Amygdala (tissue), 56 donors: ENCODE measurements at places on chromosomes 1 and 21.
A peak's percentile ranks its signal among the peaks of the same experiment; 100 is the strongest.

- DNase-seq: no peak
Measured at GRCh38 chr1:3312898-3313575, 141.4 kb upstream of the ARHGEF16 start.

DNA sequence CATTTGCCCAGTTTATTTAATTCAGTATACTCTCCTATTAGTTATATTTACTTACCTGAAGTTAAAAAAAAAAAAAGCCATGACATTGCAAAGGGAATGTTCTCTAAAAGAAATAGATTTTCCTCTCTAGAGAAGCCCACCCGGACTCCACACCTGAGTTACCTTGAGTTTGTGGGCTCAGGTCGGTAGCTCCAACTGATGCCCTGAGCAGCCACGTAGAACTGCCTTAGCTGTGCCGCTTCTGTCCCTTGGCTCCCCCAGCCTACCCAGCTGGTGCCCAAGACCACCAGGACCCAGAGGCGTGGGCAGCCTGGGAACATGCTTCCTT is 250 bp downstream of the F5 start:
- no peak for DNase-seq

GRCh38 chr1:198879711-198880306 is 241.0 kb downstream of the PTPRC start:
- no peak for DNase-seq

DNA sequence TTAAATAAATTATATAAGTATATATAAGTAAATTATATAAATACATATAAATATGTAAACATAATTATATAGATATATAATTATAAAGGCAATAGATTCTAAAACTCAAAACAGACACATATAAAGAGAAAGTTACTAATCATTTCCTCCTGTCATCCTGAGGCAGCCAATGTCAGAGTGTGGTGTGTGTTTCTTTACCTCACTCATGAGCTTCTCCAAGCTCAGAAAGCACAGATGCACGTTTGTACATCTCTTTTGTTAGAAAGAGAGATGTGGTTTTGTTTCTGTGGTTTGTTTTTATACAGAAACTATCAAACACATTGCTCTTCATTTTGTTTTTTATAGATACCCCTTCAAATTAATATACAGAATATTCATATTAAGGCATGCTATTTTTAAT is 594.8 kb downstream of the USP25 start:
- DNase-seq: no peak

- no peak for DNase-seq
Measured at GRCh38 chr21:28579986-28580550, 412.6 kb downstream of the LTN1 start.

DNA sequence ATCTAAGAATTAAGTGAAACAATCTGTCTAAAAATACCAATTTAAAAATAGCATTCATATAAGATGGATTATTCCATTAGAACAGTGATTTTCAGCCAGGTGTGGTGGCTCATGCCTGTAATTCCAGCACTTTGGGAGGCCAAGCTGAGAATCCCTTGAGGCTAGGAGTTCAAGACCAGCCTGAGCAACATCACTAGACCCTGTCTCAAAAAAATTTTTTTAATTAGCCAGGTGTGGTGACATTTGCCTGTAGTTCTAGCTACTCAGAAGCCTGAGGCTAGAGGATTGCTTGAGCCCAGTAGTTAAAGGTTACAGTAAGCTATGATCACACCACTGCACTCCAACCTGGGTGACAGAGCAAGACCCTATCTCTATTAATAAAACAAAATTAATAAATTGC is 35.0 kb upstream of the SLC35A3 start:
- no peak for DNase-seq

DNA sequence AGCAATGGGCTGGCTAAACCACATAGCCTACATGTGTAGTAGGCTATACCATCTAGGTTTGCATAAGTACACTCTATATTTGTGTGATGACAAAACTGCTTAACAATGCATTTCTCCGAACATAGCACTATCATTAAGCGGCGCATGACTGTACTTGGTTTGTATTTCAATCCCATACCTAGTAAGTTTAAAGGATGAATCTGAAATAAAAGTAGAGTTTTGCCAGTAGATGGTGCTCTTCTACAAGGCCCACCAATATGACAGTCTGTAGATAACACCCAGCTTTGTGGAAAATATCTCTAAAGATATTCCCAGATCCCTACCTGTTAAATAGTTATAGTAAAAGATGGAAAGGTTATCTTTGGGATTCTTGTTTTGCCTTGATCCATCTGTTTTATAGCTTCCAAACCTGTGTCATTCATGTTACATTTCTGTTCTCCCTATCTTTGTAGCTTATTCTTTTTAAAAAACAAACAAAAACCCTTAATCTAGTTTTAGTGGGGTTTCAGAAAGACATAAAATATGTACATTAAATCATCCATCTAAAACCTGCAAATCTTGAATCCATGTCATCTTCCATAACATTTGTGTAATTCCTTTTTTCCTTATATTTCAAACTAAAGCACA is 33.9 kb upstream of the ASPM start:
- no peak for DNase-seq

DNA sequence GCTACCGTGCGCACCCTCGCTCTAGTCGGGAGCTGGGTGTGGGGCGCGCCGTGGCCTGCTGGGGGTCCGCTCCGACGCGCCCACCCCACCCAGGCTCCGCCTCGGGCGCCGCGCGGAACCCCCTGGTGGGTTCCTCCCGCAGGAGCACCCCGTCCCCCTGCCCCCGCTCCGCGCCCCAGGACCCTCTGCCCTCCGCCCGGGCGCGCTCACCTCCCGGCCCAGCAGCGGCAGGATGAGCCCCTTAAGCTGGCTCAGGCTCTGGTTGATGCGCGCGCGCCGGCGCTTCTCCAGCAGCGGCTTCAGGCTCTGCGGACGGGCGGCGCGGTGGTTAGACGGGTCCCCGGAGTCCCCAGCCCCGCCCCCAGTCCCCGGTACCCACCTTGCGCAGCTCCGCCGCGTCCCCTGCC is 319 bp downstream of the HES2 start:
- DNase-seq: no peak

- DNase-seq: no peak
Measured at GRCh38 chr1:41672173-41672572, 187.7 kb upstream of the EDN2 start.

DNA sequence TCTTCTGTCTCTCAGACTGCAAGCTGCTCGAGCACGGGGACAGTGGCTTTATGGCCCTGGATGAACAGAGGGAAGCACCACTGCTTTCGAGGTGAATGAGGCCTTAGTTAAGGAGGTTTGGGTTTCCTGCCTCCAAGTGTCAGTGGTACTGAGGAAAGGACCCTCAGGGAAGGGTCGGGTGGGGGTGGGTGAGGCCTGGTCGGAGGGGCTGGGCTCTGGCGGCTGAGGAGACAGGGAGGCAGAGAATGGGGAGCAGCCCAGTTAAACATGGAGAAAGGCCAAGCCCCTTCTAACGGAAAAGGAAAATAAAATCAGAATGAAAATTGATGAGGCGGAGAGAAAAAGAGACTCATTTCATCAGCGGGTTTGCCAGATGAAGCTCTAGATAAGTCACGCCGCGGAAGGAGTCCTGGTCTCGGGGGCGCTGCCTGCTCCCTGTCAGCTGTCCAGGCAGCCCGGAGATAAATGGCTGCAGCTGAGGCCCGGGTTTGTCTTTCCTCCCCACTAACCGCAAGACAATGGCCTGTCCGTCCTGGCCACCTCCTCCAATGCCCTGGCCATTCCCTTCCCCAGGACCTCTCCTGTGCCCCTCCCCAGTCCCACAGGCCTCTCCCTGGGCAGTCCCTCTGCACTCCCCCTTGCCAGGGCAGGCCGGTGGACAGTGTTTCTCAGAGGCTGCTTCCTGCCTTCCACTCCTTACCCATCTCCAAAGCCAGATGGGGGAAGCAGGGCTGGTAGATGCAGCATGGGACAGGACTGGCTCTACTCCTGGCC is 55.2 kb downstream of the LRRN2 start:
- no peak for DNase-seq

DNA sequence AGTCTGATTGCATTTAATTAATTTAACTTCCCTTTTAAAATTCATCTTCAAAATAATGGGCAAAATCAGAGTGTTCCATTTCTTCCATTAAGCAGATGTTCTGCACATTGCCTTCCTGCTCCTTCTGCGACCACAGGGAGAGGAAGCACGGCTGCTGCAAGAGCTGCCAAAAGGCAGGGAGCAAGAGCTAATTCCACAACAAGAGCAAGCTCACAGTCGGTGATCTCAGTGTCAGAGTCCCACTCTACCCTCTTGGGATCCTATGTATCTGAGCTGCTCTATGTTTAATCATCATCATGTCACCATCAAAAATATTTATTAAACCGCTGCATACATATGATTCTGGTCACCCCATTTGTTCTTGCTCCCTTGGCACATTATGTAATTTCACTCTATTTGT is 255.3 kb upstream of the CAMK1G start:
- no peak for DNase-seq

GRCh38 chr1:163770265-163770664 is 448.5 kb downstream of the NUF2 start:
- DNase-seq: no peak

- DNase-seq: no peak
Measured at GRCh38 chr1:64062941-64063581, 140.4 kb upstream of the UBE2U start.

- no peak for DNase-seq
Measured at GRCh38 chr1:115432061-115432460, 94.0 kb upstream of the NGF start.

GRCh38 chr1:9529190-9529589 is 10.1 kb upstream of the SLC25A33 start:
- no peak for DNase-seq

GRCh38 chr1:7808253-7808844 is 24.3 kb downstream of the PER3 start:
- DNase-seq: no peak

DNA sequence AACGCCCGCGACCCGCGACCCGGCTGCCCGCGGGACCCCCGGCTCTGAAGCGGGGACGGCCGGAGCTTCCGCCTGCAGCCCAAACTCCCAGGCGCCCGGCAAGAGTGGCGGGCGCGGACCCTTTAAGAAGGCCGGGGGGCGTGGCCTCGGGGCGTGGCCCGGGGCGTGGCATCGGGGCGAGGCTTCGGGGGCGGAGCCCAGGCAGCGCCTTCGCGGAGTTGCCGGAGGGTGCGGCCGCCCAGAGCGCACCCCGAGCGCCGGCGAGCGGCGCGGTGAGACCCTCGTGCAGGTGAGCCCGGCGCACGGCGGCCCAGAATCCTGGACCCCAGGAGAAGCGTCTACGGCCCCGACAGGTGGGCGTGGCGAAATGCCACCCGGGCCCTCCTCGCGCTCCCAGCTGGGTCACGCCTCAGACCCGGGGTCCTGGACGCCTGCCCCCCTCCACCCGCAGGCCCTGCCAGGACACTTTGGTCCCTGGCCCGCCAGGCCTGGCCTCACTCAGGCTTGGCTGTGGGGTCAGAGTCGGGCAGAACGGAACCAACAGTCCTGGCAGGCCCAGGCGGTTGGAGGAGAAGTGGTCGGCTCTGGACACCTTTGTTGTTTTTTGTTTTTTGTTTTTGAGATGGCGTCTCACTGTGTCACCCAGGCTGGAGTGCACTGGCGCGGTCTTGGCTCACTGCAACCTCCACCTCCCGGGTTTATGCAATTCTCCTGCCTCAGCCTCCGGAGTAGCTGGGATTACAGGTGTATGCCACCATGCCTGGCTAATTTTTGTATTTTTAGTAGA is 14.4 kb downstream of the RNF223 start:
- peak; percentile 15 for DNase-seq

GRCh38 chr1:68279846-68280245 is 47.5 kb upstream of the WLS start:
- no peak for DNase-seq

GRCh38 chr21:16454399-16454798 is 724.6 kb downstream of the USP25 start:
- no peak for DNase-seq

DNA sequence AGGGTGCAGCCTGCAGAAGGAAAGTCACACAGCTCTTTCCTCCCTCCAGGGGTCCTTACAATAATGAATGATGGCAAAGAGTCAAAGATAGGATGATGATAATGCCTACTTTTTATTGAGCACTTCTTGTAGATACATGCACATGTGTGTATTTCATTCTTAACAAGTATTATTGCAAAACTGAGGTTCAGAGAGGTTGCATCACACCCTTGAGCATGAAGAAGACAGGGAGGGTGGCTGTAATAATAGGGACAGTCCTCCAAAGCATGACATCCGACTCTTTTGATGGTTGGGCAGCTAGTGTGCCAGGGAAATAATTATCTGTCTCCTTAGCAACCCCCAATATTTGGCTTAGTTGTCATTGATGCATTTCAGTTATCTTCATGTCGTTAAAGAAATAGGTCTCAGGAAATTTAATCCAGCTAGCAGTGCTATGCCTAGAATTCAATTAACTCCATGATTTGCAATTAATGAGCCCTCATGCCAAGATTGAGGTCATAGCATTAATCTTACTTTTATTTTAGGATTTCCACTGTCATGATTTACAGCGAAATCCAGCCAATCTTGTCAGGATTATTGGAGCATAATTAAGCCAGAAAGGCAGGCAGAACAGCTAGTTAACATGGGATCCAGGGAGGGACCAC is 35.0 kb downstream of the DNAJC6 start:
- no peak for DNase-seq

DNA sequence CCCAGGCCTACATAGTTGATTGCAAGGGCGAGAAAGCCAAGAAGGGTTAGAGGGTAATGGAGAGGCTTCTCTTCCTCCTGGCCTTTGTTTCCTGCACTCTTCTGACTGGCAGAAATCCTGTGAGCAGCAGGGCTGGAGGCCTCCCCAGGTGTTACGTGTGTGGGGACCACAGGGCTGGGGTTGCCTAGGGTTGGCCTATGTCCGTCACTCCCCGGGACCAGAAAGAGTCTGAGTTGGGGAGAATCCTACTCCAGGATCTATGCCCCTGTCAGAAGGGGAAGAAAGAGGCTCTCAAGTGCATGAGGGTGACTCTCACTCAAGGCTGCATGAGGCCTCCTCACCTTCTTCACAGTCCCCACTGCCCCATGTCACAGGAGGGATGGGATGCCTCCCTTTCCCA is 38.5 kb downstream of the IGFN1 start:
- no peak for DNase-seq

- no peak for DNase-seq
Measured at GRCh38 chr1:15788624-15789301, 18.7 kb downstream of the UQCRHL start.

DNA sequence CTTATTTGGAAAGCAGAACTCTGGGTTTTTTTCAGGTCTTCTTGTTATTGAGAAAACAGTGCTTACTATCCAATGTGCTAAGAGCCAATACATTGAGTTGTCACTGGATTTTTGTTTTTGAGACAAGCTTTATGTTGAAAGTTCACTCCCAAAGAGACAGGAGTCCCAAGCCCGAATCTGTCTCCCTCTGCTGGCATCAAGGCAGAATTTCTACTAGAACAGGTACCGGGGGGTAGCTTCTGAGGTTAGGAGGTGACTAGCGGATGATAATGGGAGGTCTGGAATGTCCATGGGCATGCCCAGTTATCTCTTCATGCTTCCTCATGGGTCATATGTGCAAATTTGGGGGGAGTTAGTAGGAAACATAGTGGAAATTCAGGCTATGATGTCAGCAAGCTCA is 25.1 kb downstream of the ZNF124 start:
- DNase-seq: no peak

- DNase-seq: no peak
Measured at GRCh38 chr1:44720281-44720680, 10.7 kb downstream of the RNU5D-1 start.
